ENCODE measurements at places on chromosomes 4 and X. TPM values are rescaled to one million over a fixed set of nuclear protein-coding genes. Genes with fewer than 3 reads are reported as not detected.

The VSIG1 gene
- not detected for total RNA-seq

The TEC gene
- total RNA-seq, result 1.8 TPM

DNA sequence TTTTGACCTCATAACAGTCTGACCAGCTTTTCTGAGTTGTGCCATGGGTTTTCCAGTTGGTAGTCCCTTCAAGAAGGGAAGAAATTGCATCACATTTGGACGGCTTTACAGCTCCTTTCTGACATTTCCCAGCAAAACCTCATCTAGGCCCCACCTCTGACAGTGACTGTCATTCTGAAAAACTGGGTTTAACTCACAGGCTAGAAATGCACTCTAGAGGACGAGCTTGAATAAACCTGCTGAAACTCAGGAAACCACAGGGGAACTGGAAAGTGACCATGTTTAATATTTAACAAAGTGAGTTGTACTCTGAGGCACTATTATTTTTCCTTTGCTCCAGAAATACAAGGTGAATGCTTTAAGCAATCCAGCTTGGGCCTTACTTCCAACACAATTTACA is 434.3 kb upstream of the RASGEF1B start:
- H3K4me3 ChIP-seq, result no peak overlapping the region
- H3K27ac ChIP-seq, result no peak overlapping the region
- H3K27me3 ChIP-seq, result no peaks in the 10 kb centered on the region
- DNase-seq, result no peak

DNA sequence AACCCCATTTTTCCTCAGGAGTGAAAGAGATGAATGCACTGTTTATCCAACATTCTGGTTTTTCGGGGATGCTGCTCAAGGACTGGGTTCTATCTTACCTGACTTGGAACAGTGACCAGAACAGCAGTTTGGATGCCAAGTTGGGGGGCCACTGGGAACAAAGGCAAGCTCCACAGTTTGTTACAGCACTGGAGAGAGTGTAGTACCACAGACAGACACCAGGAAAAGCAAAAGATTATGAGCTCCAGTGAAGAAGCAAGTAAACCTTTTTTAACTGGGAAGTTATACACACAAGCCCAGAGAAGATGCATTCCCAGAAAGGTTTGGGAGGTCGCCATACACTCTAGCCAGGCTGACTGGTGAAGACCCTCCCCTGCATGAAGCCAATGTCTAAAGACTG is 13.6 kb downstream of the C4orf36 start:
- H3K4me1 ChIP-seq, result no peaks in the 10 kb centered on the region
- H3K27ac ChIP-seq, result no peak overlapping the region
- DNase-seq, result no peak
- H3K36me3 ChIP-seq, result no peaks in the 10 kb centered on the region
- no peaks in the 10 kb centered on the region for H3K27me3 ChIP-seq
- no peak overlapping the region for H3K4me3 ChIP-seq

The TKTL2 gene
- not detected for total RNA-seq

DNA sequence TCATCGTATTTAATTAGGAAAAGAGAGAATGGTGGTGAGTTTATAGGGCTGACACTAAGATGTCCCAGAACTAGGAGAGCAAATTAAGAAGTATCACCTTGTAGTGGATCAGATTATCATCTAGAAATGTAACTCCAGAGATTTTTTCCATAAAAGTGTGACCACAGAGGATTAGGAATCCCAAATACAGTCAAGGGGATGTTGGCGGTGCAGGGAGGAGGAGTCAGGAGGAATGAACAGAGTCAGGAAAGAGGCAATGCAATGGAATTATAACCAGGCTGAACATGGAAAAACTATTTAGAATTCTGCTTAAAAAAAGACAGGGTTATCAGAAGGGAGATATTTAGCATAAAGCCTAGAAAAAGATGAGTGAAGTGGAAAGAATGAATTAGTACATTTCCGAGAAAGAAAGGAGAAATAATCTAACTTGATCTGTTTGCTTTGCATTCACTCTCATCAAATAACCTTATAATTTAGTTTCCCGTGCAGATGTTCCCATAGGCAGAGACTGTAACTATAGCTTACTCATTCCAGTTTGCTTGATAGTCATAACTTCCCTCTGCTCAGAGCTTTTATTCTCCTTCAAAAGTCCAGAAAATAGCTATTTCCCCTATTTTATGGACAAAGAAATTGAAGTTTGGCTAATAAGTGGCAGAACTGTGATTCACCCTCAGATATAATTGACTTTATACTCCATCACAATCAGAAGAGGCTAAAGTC is 56.4 kb downstream of the SCFD2 start:
- no peaks in the 10 kb centered on the region for H3K27me3 ChIP-seq
- peak overlapping the region; percentile 13 for H3K4me3 ChIP-seq
- H3K36me3 ChIP-seq, result no peaks in the 10 kb centered on the region
- DNase-seq, result no peak
- peak overlapping the region; percentile 86 for H3K27ac ChIP-seq

DNA sequence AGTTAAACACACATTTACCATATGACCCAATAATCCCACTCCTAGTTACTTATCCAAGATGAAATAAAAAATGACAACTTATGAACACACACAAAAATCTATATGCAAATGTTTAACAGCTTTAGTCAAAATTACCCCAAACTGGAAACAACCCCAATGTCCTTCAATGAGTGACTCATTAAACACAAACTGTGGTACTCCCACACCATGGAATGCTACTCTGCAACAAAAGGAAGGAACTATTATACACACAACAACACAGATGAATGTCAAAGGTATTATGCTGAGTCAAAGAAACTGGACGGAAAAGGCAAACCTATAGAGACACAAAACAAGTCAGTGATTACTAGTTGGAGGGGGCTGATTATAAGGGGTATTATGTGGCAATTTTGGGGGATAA is 40.5 kb downstream of the MED14 start:
- no peaks in the 10 kb centered on the region for H3K27me3 ChIP-seq
- no peak overlapping the region for H3K4me3 ChIP-seq
- H3K36me3 ChIP-seq, result peaks cover 25% of the 10 kb centered on the region
- no peak overlapping the region for H3K27ac ChIP-seq
- H3K4me1 ChIP-seq, result no peaks in the 10 kb centered on the region

The CLCN3 gene
- 32.2 TPM for total RNA-seq

The GPM6B gene
- total RNA-seq, result 1.1 TPM

- no peaks in the 10 kb centered on the region for H3K4me1 ChIP-seq
- no peak overlapping the region for H3K4me3 ChIP-seq
- no peaks in the 10 kb centered on the region for H3K27me3 ChIP-seq
- H3K27ac ChIP-seq, result no peak overlapping the region
- DNase-seq, result no peak
Observed at GRCh38 chrX:32118832-32119231, 1047.0 kb upstream of the FTHL17 start.

The NPFFR2 gene
- not detected for total RNA-seq

DNA sequence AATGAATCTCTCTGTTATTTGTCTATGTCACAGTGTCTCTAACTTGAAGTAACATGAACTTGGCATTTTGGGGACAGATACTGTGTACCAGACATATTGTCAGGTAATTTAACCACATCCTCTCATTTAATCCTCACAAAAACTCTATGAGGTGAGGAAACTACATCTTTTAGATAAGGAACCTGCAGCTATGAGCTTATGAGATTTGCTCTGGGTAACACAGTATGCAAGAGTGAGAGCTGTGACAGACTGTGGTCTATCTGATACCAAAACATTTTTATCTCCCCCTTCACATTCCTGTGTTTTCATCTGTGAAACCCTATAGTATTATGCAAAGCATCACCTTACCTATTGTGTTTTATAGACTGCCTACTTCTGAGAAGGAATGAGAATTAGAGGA is 58.4 kb upstream of the HS3ST1 start:
- no peaks in the 10 kb centered on the region for H3K4me1 ChIP-seq
- H3K36me3 ChIP-seq, result no peaks in the 10 kb centered on the region
- DNase-seq, result no peak
- H3K27me3 ChIP-seq, result no peaks in the 10 kb centered on the region
- no peak overlapping the region for H3K27ac ChIP-seq

DNA sequence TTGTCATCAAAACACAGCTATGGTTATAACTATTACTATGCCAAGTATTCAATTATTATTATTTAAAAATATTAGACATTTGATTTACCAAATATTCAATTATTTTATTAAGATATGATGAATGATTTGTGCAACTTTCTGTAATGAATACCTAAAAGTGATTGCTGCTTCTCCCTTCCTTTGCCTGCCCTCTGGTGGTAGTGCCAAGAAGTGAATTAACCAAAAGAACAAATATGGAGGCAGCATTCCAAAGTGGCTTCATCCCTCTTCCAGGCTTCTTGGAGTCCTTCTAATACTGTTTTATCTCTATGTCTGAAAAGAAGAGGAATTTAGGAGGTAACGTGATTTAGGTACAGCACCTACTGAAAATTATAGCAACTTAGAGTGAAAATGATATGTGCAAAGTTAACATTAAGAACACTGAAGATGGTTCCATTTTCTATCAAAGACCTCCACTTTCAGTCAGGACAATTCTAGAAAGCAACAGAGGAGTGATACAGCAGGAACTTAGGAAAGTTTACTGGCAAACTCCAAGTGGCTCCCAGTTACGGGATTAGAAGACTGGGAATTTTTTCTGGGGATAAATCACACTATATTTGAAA is 43.0 kb downstream of the ENPEP start:
- no peaks in the 10 kb centered on the region for H3K27me3 ChIP-seq
- no peak for DNase-seq
- no peak overlapping the region for H3K4me3 ChIP-seq
- no peak overlapping the region for H3K27ac ChIP-seq
- H3K4me1 ChIP-seq, result no peaks in the 10 kb centered on the region

GRCh38 chr4:82491251-82491960 is 61.0 kb downstream of the ENOPH1 start:
- DNase-seq, result no peak
- no peaks in the 10 kb centered on the region for H3K27me3 ChIP-seq
- H3K4me3 ChIP-seq, result no peak overlapping the region
- peaks cover 7% of the 10 kb centered on the region for H3K4me1 ChIP-seq
- no peaks in the 10 kb centered on the region for H3K36me3 ChIP-seq
- H3K27ac ChIP-seq, result no peak overlapping the region

DNA sequence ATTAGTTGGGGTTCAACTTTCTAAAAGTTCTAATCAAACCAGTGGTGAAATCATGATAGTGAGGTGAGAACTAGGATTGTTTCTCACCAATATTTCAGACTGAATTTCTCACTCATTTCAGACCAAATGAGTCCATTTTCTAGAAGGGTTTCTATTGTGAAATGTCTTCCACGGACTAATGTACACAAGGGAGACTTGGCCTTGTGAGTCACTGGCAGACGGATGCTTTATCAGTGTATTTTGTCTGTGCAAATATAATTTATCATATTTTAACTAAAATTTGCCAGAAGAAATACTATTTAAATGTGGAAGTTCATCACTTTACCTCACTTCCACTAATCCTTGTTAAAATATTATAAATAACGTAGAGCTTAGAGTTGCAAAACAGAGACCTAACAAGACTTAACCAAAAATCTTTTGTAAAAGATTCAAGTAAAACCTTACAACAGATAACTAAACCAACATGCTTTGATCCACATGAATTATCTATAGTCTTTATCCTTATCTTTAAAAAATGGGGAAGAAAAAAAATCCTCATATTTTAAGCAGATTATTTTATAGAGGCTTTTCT is 506.0 kb upstream of the FAM241A start:
- no peaks in the 10 kb centered on the region for H3K36me3 ChIP-seq
- no peak overlapping the region for H3K4me3 ChIP-seq
- no peaks in the 10 kb centered on the region for H3K27me3 ChIP-seq
- no peaks in the 10 kb centered on the region for H3K4me1 ChIP-seq

DNA sequence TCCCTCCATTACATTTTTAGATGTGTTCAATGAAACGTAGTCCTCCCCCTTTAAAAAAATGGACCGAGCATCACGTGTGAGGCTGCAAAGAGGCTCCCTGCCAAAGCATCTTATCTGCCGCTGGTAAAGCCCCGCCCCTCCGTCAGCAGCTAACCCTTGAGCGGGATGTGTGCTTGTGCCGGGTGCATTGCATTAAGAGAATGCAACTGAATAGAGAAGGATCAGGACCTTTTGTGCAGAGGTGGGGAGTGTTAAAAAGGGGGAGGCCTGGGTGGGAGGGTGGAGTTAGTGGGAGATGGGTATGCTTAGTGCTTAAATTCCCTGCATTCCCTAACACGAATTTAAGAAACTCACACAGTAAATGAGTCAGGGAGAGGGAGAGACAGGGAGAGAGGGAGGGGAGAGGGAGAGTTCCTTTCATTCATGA is 66.0 kb downstream of the TBL1X start:
- H3K36me3 ChIP-seq, result no peaks in the 10 kb centered on the region
- H3K4me1 ChIP-seq, result peaks cover 15% of the 10 kb centered on the region
- DNase-seq, result peak; percentile 89
- peak overlapping the region; percentile 26 for H3K4me3 ChIP-seq
- H3K27ac ChIP-seq, result no peak overlapping the region
- H3K27me3 ChIP-seq, result no peaks in the 10 kb centered on the region

DNA sequence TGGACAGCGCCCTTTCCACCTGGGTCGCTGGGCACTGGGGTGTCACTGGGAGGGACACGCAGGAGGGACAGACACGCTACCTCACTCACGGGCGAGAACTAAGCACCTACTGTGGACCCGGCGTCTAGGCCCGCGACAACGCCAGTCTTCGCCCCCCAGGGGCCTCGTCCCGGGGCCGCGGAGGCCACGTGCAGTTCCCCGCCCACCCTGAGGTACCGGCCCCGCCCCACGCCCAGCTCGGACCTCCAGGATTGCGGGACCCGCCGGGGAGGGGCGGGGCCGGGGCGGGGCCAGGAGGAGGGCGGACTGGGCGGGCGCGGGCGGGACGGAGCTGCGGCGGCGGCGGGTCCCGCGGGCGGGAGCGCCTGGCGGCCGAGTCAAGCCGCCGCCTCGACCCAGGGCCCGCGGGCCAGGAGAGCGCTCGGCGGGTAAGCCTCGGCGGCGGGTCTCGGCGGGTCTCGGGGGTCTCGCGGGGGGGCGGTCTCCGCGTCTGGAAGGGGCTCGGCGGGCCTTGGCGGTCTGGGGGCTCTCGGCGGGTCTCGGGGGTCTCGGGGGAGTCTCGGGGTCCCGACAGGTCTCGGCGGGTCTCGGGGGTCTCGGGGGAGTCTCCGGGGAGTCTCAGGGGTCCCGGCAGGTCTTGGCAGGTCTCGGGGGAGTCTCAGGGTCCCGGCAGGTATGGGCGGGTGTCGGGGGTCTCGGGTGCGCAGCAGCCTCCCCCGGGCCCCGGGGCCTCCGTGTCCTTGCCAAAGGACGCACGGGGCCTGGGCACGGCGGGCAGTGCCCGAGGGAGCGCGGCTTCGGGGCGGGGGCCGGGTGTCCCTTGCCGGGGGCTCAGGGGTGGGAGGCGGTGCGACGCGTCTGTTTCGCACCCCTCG is at the start of gene SH3BP2:
SH3BP2 (plus strand) TSS at position 375 of the 875 bp plus-strand sequence. CDS start 27,533 bp downstream, outside the sequence.
- H3K27ac ChIP-seq, result peak within 1 kb of the TSS; percentile 82
- H3K4me1 ChIP-seq, result peaks cover 33% of the 10 kb centered on the region
- DNase-seq, result peak; percentile 97
- no peaks in the 10 kb centered on the region for H3K27me3 ChIP-seq
- peak within 1 kb of the TSS; percentile 75 for H3K4me3 ChIP-seq
- H3K36me3 ChIP-seq, result peaks cover 5% of the 10 kb centered on the region

The MAGEB5 gene
- total RNA-seq, result not detected
